ENCODE measurements at places on chromosomes 4 and X.
A peak's percentile ranks its signal among the peaks of the same experiment; 100 is the strongest.

DNA sequence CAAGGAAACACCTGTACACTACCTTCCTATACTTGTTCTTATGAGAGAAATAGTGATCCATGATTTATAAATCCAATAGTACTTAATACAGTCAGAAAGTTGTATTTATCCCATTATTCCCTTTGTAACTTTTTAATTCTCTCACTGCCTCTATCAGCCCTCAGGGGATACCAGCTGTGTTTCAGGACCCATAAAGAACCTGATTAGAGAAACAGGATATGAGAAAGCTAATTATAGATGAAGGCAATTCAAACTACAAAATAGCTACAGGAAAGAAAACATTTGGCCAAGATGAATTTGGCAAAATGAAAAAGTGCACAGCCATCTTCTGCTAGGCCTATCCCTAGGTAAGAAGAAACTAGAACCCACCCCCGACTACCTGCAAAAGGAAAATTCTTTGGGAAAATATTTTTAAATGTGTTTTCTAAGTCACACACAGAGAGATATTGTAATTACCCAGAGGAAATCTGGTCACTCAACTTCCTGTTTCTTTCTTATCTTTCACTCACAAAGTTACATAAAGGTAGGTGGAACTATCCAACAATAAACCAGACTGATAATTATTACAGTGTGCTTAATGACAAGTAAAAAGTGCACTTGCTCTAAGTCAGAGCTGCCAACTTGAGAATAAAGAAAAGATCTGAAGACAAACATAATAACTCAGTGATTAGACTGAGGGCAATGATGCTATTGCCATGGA is 836.5 kb upstream of the HTR2C start:
- DNase-seq: no peak

DNA sequence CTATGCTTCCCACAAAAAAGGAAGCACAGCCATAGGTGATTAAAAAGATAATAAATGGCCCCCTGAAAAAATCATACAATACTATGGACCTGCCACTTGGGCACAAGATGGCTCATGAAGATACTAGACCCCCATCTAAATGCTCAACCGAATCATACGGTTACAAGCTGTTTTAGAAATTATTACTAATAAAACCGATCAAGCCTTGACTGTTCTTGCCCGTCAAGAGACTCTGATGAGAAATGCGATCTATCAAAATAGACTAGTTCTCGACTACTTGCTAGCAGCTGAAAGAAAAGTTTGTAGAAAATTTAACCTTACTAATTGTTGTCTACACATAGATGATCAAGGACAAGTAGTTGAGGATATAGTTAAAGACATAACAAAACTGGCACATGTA is 40.1 kb upstream of the UGT2B7 start:
- DNase-seq: no peak

DNA sequence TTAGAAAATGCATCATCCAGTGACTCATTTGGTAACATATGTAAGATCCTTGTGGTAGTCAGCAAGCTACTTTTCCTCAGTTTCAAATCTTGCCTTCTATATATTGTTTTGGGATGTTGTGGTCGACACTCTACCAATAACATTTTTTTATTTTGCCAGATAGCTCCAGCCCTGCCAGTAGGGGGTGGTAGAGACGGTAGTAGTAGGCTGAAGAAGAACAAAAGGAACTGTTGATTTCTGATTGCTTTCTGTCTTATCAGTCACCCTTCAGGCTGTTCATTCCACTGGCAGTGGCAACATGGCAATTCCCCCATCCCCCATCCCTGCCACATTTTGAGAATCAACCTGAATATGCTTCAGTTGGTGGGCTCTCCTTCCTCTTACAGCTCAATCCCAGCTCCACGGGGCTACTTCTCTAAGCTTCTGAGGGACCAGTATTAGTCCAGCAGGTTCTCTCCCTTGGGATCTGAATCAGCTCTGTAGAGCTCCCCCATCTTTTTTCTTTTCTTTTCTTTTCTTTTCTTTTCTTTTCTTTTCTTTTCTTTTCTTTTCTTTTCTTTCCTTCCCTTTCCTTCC is 171.5 kb upstream of the VEGFC start:
- no peak for DNase-seq

- no peak for DNase-seq
These were observed 21.7 kb upstream of the GEMIN8 start for GRCh38 chrX:14051416-14051815.

GRCh38 chrX:37753384-37753783 is 26.5 kb upstream of the CYBB start:
- no peak for DNase-seq

DNA sequence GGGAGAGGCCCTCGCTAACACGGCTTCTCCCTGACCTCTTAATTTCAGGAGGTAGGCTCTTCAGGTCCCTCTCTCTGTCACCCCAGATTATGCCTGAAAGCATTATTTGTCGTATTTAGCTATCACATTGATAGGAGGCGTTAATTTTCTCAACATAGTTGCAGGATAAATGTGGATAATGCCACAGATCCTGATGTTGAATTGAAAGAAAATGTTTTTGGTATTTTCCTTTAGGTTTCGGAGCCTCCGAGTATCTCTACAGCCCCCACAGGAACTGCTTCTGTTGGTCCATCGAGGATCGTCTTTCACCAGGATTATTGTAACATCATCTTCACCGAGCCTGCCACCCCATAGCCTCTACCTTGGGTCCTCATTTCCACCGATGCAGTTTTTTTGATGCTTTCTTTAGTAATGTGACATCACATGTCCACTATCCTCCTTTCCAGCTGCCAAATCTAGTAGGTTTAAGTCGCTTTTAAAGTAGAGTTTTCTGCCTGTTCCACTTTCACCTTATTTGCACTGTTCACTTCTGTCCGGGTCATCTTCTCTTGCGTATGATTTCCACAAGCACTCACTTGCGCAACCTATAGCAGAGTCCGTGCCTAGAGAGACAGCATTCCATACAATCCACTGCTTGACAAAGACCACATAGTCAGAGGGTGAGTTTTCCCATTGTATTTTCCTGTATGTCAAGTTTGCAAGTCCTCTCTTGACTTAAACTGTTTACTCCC is 665 bp downstream of the TIGD2 start:
- DNase-seq: no peak

DNA sequence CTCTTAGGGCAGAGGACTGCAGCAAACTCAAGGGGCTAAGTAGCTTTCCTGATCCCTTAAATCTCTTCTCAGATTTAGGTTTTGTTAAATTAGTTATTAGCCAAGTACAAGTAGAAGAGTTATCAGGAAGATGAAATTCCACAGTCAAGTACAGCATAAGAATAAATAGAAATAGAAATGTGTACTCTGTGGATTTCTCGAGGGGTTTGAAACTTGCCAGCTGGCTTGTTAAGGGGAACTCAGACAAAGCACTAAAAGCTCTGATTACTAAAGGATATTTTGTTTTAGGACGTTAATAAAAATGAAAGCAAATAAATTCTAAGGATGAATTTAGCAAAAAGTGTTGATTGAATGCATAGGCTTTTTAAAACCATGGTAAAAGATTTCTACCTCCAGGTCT is 654.6 kb downstream of the RAPGEF2 start:
- no peak for DNase-seq

DNA sequence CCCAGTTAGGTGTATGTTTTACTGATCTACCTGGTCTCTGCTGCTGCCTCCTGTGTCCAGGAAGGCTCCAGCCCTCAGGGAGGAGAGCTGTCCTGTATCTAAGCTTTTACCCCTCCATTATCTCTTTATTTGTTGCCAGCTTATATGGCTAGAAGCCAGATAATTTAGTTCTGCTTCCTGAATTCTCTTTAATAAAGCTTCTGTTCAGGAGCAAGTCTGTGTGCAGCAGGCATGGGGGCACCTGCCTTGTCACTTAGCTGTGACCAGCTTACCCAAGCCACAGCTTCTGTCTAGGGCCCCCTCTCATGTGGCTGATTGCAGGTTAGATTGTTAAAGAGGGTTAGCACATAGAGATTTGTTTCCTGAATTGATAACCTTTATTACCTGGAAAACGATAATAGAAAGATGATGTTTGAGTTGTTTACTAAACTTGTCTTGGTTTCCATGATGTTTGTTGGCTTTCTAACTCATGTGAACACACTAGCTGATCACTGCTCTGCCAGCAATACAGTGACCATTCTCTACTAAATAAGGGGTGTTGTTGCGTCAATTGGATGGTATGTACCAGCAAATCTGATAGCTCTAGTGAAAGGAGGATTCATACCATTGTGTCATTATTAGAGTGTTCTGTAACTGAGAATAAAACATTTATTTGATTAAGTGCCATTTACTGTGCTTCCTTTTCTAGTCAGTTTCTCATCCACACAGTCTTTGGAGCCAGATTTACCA is 189.8 kb upstream of the ANK2 start:
- DNase-seq: no peak

GRCh38 chr4:122710434-122711308 is 21.8 kb upstream of the BBS12 start:
- DNase-seq: no peak

- DNase-seq: no peak
These were observed 6.8 kb upstream of the CLCN5 start for GRCh38 chrX:49915361-49916222.

GRCh38 chr4:26171941-26172340 is 148.9 kb upstream of the RBPJ start:
- no peak for DNase-seq

DNA sequence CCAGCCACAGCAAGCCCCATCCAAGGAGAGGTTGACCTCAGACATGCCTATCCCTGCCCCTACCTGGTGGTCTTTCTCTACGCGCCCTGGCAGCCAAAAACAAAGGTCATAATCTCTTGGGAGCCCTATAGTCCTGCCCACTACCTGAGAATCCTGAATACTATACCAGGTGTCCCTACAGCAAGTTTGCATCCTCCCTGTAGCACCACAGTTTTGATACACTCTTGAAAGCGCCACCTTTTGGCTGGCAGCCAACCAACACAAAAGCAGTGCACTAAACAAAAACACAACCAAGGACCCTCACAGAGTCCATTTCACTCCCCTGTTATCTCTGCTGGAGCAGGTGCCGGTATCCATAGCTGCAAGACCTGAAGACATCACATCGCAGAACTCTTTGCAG is 523.8 kb upstream of the CPEB2 start:
- DNase-seq: no peak

- no peak for DNase-seq
These were observed 253.2 kb upstream of the CENPE start for GRCh38 chr4:103451341-103451740.

GRCh38 chrX:142898164-142898563 is 127.6 kb upstream of the SPANXN4 start:
- DNase-seq: no peak

DNA sequence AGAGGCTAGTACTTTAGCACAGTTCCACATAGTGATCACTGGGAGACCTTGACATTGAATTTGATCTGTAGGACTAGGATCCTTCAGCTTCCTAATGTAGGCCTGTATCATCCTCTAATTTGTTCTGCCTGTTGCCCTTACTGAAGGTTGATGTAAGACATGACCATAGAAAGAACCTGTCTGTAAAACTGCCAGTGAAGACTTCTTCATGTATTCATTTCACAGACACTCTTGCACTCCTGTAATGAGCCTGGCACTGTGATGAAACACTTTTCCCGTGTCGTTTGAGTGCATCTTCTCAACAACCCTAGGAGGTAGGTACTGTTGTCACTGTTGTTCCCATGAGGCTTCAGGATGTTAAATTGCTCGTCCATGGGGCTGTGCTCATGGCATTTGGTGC is 14.7 kb downstream of the RAB9A start:
- no peak for DNase-seq

GRCh38 chr4:166941629-166942028 is 292.7 kb downstream of the SPOCK3 start:
- no peak for DNase-seq

DNA sequence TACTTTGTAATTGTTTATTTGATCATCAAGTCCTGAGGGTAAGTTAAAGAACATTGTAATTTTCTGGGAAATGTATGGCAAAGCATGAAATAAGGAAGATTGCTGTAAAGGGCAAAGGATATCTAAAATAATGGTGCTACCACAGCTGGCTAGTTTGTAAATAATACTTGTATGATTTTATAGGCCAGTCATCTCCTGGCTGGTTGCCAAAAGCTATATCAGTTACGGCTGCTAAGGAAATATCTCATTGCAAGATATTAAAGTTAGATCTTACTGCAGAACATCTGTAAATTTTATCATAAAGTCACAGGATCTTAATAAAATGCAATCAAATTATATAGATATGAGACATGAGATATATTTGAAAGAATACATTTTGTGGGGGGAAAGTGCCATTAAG is 150.8 kb upstream of the CXCL13 start:
- no peak for DNase-seq

DNA sequence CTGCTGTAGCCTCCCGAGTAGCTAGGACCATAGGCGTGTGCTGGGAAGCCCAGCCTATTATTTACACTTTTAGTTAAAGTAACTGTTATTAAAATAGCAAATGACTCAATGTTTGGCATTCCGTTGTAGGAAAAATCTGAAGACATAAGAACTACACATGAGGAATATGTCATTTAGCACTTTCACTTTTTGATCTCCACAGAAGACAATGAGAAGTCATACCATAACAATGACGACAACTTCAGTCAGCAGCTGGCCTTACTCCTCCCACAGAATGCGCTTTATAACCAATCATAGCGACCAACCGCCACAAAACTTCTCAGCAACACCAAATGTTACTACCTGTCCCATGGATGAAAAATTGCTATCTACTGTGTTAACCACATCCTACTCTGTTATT is 6.7 kb downstream of the GPR34 start:
- DNase-seq: no peak

DNA sequence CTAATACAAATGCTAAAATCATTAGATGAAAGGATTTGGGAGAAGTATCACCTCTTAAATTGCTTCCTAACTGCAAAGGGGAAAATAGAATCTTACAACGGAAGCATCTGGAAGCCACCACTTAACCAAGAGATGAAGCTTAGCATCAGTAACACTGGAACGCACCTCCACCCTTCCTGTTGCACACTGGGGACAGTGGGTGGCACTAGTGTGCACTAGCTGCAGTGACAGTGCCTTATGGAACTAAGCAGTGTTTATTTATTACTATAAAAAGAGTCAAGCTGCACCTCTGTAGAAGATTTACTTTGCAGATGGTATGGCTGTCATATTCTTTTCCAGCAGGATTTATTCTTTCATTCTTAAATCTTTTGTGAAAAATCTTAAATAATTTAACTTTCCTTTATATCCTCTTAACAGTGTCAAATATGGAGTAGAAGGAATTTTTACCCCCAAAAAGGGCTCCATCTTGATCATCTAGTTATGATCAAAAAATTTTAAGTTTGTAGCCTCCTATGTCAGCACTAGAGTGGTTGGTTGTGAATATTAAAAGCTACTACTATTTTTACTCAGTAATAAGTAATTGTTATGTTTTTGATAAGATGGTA is 76.7 kb downstream of the SCD5 start:
- peak; percentile 36 for DNase-seq

GRCh38 chr4:28402751-28403150 is 1542.1 kb downstream of the STIM2 start:
- no peak for DNase-seq

- no peak for DNase-seq
These were observed 55.6 kb downstream of the MAP7D2 start for GRCh38 chrX:20060961-20061748.

Measured in hypothalamus (tissue), 51 donors.